COLO829 (cell line): ENCODE measurements at places on chromosomes 5 and 9.

GRCh38 chr9:121700832-121701419, 49.5 kb downstream of the DAB2IP start:
- no peak for DNase-seq

DNA sequence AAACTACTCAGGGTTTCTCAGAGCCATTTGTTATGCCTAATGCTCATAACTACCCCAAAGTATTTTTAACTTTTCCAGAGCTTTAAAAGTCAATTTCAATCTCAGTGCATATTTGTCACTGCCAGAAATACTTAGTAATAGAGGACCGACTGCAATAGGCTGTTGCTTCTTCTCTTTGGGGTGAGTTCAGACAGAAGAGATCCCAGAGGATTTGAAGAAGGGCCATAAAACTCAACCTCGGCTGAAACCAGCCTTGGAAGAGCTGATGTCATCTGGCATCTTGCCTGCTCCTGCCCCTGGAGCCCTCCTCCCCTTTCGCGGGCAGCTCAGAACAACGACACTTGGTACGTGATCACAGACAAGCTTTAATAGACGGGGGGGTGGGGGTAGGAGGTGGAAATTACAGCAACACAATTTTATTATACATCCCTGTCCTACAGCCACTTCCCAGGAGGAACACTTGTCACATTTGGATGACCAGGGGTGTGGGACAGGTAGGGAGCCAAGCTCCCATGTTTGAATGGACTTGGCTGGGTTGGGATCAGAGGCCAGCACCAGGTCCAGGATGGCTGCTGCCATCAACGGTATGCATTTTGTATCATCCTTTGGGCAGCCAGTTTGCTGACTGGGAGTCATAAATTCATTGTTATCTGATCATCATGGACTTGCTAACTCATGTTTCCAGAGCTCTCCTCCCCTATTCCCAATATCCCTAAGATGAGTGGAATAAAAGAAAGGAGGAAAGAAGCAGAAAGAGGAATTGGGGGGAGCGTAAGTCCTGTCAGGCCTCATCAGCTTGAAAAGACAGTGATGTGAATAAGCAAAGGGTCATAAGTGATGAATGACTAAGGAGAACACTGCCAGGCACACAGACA, 186.6 kb upstream of the PANK3 start:
- DNase-seq: no peak

- DNase-seq: no peak
Observed at GRCh38 chr5:74028406-74028805, 402.4 kb downstream of the ARHGEF28 start.

DNA sequence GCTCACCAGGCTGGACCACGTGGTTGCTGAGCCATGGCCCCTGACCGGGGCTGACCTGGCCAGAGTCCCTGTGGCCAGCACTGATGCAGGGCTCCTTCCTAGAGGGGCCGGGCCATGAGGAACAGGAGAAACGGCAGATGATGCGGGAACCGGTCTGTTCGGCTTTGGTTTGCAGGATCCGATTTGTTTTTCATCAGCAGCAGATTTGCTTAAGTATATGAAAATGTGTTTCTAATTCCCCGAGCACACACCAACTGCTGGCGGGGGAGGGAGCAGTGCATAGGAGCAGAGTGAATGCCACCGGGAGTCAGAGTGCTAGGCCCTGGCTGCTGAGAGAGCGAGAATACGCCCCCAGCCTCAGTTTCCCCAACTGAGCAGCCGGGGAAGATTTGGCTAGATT, 13.6 kb downstream of the NTNG2 start:
- DNase-seq: no peak

DNA sequence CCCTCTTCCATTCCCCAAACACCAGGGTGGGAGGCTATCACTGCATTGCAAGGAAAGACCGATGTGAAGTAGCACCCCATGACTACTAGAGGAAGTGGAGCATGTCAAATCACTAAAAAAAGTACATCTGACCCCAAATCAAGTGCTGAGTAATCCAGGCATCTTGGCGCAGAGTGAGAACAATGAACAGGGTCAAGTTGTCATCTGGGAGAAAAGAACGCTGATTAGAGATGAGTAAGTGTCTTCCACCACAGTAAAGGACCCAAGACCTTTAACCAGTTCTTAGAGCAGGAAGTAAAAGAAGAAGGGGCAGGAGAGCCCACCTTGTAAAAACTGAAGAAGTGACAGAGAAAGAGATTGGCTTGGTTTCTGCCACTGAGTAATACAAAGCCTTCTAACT, 75.0 kb upstream of the RAD23B start:
- DNase-seq: peak; percentile 48

DNA sequence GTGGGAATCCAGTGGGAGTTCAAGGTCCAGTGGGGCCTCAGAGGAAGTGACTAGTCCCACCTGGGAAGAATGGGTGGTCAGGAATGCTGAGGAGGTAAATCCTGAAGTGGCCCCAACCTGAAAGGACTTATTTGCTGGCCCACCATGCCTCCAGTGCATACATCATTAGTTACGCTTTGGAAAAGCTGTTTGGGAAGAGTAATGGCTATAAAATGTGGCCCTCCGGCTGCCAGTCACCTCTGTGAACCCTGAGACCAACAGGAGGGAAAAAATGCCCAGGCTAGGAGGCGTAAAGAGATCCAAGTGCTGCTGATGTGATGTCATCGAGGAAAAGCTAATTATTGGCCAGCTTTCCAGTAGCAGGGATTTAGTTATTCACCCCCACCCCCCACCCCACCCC, 2.7 kb upstream of the SLC26A2 start:
- DNase-seq: no peak

- DNase-seq: no peak
Observed at GRCh38 chr5:151758141-151758429, 346 bp downstream of the ATOX1 start.

DNA sequence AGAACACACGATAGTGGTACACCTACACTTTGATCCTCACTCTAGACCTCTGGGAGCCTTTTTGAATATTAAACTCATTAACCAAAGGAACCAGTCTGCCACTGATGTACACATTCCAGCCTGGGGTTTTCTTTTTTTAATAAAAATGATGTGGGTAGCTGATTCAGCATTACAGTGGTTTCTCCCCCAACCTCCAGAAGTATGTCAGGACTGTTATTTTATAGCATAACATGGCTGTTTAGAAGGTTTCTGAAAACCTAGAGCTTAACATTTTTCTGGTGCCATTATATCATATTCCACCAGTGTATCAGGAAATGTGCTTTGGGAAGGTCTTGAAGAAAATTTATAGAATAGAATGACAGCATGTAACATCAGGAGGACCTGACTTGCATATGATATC, 540.9 kb upstream of the WWC1 start:
- DNase-seq: no peak

GRCh38 chr5:172931001-172931536, 28.2 kb upstream of the RPL26L1 start:
- no peak for DNase-seq

GRCh38 chr5:17105744-17106418, 111.5 kb upstream of the BASP1 start:
- no peak for DNase-seq

DNA sequence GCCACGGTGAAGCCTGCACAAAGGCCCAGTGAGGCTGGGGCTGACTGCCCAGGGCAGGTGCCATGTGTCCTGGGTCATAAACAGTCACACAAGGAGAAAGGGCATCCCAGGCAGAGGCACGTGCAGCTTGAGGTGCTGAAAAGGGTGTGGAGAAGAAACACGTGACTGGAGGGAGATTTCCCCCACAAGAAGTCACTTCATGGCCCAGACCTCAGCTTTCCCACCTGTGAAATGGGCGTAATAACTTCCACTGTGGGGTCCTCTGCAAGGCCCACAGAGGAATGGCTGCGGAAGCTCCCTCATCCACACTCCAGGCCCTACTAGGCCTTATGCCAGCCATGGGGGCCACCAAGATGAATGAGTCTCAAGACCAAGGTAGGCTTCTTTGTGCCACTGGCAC, 20.1 kb upstream of the CPLX2 start:
- no peak for DNase-seq

- DNase-seq: no peak
Observed at GRCh38 chr9:29822458-29822857, 2249.2 kb upstream of the C9orf72 start.
